Testis (tissue), 5 donors: ENCODE measurements at places on chromosomes 12 and 14. TPM values are rescaled to one million over a fixed set of nuclear protein-coding genes. Genes with fewer than 3 reads are reported as not detected.

The YARS2 gene
- 29.8 TPM for total RNA-seq

DNA sequence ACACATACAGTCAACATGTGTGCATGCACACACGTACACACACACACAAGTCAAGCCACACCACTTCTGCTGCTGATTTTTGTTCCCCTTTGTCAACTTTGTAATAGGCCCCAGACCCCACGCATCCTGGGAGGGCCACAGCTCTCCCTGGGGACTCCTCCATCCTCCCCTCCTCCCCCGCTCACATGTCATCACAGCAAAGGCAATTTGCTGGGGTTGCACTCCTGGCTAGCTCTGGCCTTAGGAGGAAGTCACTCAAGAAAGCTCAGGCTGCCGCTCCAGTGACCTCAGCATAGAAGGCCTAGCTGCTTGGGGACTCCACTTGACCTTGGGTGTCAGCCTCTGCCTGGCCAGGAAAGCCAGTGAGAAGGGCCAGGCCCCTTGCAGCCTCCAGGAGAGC, 27.2 kb downstream of the NGB start:
- no peak for DNase-seq

The KCNH3 gene
- 4.5 TPM for total RNA-seq

GRCh38 chr12:23921099-23921856, 28.2 kb downstream of the SOX5 start:
- no peak for DNase-seq

- no peak for DNase-seq
Observed at GRCh38 chr12:12872139-12872933, 19.0 kb upstream of the GPRC5A start.

The NKX2-8 gene
- total RNA-seq: 63.3 TPM
